Mammary epithelial cell (primary cell): ENCODE measurements at places on chromosomes 4 and X. TPM values are rescaled to one million over a fixed set of nuclear protein-coding genes. Genes with fewer than 3 reads are reported as not detected.

- DNase-seq, result no peak
Observed at GRCh38 chrX:150880808-150881165, 17.7 kb downstream of the CD99L2 start.

The ANKRD37 gene
- total RNA-seq, result 1.8 TPM

- no peak for DNase-seq
Observed at GRCh38 chr4:115110191-115111181, 2.9 kb downstream of the NDST4 start.

The GIMD1 gene
- not detected in 2 replicates for total RNA-seq

The NR3C2 gene
- total RNA-seq, result 0.40 and 0.69 TPM in 2 replicates

The OTOP1 gene
- total RNA-seq, result not detected

DNA sequence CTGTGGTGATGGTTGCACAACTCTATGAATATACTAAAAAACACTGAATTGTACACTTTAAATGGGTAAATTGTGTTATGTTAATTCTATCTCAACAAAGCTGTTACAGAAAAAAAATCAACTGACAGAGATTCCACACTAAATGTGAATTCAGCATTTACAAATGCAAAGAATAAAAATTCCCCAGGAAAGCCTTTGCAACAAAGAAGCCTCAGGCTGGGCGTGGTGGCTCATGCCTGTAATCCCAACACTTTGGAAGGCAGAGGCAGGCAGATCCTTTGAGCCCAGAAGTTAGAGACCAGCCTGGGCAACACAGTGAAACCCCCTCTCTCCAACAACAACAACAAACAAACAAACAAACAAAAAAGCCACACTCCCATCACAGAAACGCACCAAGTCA, 8.9 kb downstream of the BCLAF3 start:
- DNase-seq, result no peak

The P2RY10 gene
- not detected for total RNA-seq

The CXCR3 gene
- total RNA-seq, result not detected in 2 replicates

- peak; percentile 40 for DNase-seq
Observed at GRCh38 chrX:131830400-131831184, 192.5 kb upstream of the STK26 start.

The CDKN2AIP gene
- total RNA-seq, result 12.7 TPM

GRCh38 chrX:790041-790506, 159.5 kb downstream of the SHOX start:
- DNase-seq, result no peak

GRCh38 chrX:40778861-40779575, 43.7 kb upstream of the MED14 start:
- DNase-seq, result peak; percentile 69

GRCh38 chrX:137342969-137343368, 223.0 kb upstream of the ZIC3 start:
- DNase-seq, result no peak

DNA sequence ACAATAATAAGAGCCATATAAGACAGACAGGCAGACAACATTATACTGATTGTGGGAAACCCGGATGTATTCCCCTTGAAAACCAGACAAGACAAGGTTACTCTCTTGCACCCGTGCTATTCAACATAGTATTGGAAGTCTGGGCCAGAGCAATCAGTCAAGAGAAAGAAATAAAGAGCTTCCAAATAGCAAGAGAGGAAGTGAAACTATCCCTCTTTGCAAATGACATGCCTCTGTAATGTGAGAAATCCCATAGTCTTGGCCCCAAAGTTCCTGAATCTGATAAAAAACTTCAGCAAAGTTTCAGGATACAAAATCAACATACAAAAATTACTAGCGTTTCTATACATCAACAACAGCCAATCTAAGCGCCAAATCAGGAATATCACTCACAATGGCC, 102.1 kb downstream of the DCAF12L2 start:
- no peak for DNase-seq

GRCh38 chr4:3807822-3808496, 41.8 kb downstream of the ADRA2C start:
- no peak for DNase-seq

GRCh38 chrX:11351375-11352295, 58.4 kb downstream of the AMELX start:
- peak; percentile 9 for DNase-seq

DNA sequence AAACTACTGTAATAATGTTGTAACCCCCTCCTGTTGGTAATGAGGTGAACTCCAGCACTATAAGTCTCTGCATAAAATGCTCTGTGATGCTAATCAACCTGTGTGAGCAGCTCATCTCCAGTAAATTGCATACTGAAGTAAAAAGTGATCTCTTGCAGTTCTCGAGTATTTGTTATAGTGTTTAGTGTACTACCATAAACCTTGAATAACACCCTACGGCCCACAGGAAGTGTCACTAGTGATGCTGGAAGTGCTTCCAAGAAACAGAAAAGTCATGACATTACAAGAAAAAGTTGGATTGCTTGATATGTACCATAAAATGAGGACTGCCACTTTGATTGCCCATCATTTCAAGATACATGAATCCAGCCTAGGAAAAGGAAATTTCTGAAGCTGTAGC, 39.0 kb downstream of the IL15 start:
- DNase-seq, result no peak

The SPANXN4 gene
- total RNA-seq, result not detected in 2 replicates

- no peak for DNase-seq
Observed at GRCh38 chrX:370963-371745, 15.6 kb downstream of the PPP2R3B start.

The ZDHHC15 gene
- total RNA-seq, result not detected in 2 replicates

The ADH1C gene
- total RNA-seq, result not detected

GRCh38 chr4:147596377-147596776, 20.8 kb upstream of the TMEM184C start:
- peak; percentile 32 for DNase-seq

The KLB gene
- total RNA-seq, result not detected in 2 replicates

GRCh38 chr4:15653864-15654592, 1.1 kb downstream of the FBXL5 start:
- peak; percentile 66 for DNase-seq

GRCh38 chrX:66833426-66833825, 194.5 kb upstream of the EDA2R start:
- DNase-seq, result no peak

The GABRE gene
- total RNA-seq, result 26.5 TPM

GRCh38 chr4:25509646-25510045, 132.6 kb downstream of the ANAPC4 start:
- no peak for DNase-seq

- DNase-seq, result peak; percentile 8
Observed at GRCh38 chrX:3550160-3550751, 163.2 kb downstream of the PRKX start.

- no peak for DNase-seq
Observed at GRCh38 chrX:152912641-152913040, 14.8 kb downstream of the ZNF185 start.

DNA sequence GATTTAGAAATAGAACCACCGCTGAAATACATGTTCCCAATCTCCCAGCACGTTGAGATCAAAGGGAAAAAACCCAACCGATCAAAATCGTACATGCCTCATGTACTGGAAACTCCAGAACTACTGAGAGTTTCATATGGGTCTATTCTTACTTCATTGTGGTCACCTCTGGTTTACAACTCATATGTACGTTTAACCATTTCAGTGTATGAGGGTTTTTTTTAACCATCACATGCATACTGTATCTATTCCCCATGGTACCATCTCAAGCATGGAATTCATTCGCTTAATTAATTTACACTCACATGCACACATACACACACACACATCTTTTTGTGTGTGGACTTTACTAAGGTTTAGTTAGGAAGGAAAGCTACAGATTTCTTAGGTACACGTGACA, 46.0 kb upstream of the CLNK start:
- no peak for DNase-seq

The KIT gene
- total RNA-seq, result 0.83 TPM

DNA sequence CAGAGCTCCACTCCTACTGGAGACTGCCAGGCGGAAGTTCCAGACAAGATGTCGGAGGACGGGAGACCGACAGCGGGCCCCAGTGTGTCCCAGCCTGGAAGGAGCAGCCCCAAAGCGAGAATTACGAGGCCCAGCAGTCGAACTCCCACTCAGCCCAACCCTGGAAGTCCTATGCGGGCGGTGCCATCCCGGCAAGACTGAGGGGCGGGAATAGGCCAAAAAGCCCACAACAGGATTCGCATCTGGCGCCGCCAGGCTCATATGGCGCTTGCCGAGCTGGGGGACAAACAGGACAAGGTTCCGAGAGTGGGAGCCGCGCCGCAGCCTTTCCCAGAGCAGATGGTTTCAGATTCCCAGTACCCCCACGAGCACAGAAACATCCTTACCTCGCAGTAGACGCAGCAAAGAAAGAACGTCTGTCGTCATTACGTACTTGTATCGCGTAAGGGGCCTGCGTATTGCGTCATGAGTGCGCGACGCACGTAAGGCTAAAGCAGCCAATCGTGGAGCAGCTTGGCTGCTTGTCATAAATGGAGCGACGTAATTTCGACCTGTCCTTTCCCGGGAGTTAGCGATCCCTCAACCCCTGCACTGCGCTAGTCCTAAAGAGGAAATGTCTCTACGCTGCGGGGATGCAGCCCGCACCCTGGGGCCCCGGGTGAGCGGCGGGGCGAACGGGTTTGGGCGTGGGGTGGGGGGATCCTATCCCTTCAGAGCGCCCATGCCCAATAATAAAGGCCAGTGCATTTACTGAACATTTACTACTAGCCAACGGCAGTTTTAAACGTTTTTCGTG, at the start of the genes LIAS and RPL9:
LIAS (plus strand) TSS at position 552 of the 796 bp plus-strand sequence; CDS start at position 614, 62 bp downstream.
RPL9 (minus strand) TSS at position 418 of the 796 bp plus-strand sequence. CDS start 483 bp downstream, outside the sequence.
- DNase-seq, result peak; percentile 97

The CCDC149 gene
- total RNA-seq, result 7.7 and 10.7 TPM in 2 replicates

The NAA15 gene
- 62.4 and 76.3 TPM in 2 replicates for total RNA-seq

DNA sequence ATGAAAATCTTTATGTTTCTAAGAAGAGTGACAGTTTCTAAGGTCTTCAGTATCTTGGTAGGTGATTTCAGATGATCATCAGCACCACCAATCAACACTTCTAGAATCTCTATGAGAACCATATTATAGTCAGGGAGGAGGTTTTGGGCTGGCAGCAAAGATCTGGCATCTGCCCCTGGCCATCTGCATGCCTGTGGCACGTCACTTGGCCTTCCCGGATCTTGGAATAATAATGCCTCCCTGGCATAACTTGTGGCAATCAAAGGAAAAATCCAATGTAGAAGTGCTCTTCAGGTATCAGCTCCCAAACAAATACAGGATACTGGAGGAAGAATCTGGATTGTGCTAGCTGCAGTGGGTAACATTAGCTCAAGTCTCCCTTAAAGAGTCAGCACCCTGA, 57.3 kb downstream of the RASL11B start:
- no peak for DNase-seq

- no peak for DNase-seq
Observed at GRCh38 chrX:118189000-118189399, 72.4 kb upstream of the KLHL13 start.

- no peak for DNase-seq
Observed at GRCh38 chr4:28451346-28451745, 1590.7 kb downstream of the STIM2 start.

GRCh38 chr4:156265407-156265806, 311.7 kb upstream of the CTSO start:
- no peak for DNase-seq

DNA sequence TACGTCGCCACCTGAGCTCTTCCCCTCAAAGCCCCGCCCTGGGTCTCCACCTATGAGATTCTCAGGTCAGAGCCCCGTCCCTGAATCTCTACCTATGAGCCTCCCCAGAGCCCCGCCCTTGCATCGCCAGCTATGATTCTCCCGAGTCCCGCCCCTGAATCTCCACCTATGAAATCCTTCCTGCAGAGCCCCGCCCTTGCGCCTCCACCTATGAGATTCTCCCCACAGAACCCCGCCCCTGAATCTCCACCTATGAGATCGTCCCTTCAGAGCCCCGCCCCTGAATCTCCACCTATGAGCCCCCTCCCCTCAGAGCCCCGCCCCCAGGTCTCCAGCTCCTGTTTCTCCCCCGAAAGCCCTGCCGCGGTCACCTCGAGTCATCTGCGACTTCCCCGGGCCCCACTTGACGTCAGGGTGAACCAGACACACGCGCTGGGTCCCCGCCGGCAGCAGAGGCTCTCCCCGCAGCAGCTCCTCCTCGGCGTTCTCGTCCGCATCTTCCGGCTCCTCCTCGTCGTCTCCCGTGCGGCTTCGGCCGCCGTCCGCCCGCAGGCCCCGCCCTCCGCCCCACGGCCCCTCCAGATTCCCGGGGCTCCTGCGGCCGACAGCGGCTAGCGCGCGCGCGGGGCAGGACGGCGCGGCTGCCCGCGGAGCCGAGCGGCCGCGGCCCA, 393 bp downstream of the GTPBP6 start:
- peak; percentile 98 for DNase-seq

- no peak for DNase-seq
Observed at GRCh38 chrX:135410861-135411627, 10.7 kb upstream of the SMIM10L2A start.

DNA sequence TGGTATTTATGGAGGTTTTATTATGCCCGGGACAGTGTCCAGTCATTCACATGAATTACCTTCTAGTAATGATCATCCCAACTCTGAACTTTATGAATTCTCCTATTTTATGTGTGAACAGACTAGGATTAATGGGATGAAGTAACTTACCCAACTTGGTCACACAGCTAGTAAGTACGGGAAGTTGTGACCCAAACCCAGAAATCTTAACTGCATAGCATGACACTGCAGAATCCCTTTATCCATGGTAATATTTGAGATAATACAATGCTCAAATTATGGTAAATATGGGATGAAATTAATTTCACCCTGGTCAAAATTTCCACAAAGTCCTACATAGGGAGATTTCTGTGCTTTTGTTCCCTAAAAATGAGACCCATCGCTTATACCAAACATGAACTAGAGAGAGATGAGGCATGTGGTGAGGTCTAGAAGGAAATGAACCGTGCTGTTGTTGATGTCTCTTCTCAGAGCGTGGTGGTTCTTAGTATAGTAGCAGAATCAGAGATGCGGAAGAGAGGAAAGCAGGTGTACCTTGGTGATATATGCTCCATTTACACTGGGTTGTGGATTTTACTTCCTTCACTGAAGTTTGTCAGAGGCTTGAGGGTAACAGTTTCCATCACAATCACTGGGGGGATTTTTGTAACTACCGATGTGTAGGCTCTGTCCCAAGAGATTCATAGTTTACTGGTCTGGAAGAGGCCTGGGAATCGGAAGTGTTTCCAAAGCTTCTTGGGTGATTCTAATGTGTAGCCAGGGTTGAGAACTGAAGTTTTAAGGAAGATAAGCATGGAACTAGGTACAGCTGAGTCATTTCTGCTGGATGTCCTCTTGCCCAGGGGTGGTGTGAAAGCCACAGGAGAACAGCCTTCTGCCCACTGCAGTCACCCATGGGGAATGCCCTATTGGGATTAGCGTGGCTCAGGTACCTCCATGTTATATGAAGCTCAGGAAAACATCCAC, 30.2 kb upstream of the FAM9C start:
- no peak for DNase-seq

The TMPRSS11A gene
- not detected for total RNA-seq

The MAGEA2 gene
- total RNA-seq, result not detected in 2 replicates
